ENCODE measurements at places on chromosomes 1 and 21. TPM values are rescaled to one million over a fixed set of nuclear protein-coding genes. Genes with fewer than 3 reads are reported as not detected.

DNA sequence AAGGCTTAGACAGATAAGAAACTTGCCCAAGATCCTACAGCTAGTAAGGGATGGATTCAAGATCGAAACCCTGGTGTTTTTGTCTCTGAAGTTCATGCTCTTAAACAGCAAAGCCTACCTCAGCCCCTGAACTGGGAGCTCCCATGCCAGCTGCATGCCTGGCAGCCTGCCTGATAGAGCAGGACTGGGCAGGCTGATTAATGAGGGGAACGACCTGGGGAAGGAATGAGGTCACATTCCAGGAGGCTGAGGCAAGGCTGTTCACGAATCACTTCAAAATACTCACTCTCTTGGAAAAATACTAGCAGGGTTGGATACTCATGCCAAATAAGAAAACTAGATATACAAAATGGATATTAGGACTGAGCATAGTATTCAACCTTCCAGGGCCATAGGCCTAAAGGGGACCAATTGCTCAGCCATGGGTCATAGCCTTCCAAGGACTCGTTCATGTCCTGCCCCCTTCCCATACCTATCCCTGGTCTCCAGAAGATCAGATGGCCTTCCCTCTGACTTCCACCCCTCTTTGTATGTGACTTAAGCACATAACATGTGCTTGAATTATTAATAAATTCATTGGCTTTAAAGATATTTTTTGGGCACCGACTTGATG is 15.6 kb upstream of the TACSTD2 start:
- no peak for DNase-seq

DNA sequence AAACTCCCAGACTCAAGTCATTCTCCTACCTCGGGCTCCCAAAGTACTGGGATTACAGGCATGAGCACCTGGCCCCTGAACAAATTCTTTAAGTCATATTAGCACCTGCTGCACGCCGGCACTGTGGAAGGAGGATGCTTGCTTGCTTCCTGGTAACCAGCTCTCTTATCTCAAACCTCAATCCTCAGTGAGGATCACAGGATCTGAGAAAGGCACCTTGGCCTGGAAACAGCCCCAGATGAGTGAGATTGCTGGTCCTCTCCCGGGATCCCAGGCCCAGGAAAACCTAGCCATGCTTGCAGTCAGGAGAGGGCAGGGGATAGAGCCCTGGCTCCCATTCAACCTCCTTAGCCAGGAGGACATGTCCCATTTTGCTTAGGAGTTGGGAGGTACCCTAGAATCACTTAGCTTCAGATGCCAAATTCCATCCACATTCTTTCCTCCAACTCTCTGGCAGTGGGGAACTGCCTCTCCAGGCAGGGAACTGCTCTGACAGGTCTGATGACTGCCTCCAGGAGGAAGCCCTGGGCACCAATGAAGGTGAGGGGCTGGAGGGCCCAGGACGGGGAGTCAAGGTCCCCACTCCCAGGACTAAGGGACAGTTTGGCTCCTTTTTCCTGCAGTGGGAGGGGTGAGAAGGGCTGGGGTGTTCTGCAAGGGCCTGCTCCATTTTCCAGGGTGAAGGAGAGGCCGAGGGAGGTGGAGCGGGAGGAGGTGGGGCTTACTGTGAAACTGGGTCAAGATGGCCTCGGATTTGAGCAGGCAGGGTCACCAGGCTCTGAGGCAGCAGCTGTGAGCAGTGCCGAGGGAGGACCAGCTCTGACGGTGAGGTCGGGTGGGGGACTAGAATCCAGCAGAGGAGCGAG is 9.5 kb downstream of the GPR37L1 start:
- DNase-seq, result peak; percentile 49

- DNase-seq, result no peak
These were observed 159.6 kb downstream of the PCBP3 start for GRCh38 chr21:45802956-45803617.

DNA sequence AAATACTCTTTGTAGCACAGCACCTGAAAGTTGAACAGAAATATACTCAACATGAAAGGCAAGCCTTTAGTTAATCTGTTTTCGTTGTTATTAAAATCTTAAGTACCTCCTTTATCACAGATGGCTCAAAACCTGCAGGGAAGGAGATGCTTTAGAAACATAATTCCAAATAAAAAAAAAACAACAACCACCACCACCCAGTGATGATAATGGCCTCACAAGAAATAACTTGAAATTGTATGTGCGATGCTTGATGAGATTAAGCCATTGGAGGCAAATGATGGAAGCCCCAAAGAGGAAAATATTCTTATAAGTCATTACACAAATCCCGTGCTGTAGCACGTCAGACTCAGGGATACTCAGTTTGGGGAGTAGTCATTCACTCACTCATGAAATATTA is 24.9 kb upstream of the ZBTB40 start:
- no peak for DNase-seq

DNA sequence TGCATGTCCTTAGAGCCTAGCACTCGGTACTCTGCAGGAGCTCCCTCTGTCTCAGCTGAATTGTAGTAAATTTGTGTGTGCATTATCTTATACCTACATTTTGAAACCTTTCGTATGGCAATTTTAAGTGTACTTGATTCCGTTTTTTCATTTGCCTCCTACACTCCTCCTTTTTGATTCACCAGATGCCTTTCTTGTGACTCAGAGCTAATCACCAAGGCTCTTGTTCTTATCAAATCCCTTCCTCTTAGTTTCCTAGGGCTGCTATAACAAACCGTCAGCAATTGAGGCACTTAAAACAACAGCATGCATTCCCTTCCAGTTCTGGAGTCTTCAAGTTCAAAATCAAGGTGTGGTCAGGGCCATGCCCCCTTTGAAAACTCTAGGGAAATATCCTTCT is 261.0 kb downstream of the ASTN1 start:
- no peak for DNase-seq

GRCh38 chr21:16587681-16588375 is 858.0 kb downstream of the USP25 start:
- DNase-seq, result peak; percentile 14

GRCh38 chr1:239951511-239952140 is 140.1 kb upstream of the FMN2 start:
- peak; percentile 67 for DNase-seq

- DNase-seq, result no peak
These were observed 8.3 kb downstream of the ADAR start for GRCh38 chr1:154599658-154600057.

DNA sequence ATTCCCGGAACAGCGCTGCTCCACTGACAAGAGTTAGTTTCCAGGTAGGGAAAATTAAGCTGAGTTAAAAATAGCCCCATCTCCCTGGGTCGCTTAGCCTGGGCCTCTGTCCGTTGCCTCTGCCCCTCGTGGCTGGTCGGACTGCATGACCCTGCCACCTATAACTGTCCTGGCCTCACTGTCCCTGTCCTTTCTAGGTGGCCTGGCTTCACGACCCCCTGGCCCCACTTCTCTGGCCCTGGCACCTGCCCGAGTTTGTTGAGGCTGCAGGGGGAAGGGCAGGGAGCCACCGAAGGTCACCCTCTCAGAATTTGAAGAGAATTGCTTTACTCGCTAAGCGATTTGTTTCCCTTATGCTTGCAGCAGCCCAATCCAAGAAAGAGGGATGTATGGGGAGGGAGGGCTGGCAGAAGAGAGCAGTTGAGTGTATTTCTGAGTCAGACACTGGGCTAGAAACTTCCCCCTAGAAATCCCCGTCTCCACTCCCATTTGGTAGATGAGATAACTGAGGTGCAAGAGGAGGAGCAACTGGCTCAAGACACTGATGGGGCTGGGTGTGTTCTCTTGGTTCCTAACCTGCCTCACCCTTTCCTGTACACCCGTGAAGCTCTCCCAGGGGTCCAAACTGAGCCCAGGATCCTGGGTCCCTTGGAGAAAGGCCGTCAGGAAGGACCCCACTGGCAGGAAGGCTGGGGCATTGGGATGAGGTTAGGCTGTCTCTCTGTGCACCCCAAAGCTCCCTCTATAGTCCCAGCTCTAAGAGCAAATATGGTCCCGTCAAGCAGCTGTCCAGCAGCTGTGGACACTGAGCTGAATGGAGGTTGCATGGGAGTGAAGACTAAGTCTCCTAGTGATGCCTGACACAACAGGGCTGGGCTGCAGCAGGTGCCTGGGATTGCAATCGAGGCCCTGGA is 2.9 kb upstream of the EDN2 start:
- no peak for DNase-seq

DNA sequence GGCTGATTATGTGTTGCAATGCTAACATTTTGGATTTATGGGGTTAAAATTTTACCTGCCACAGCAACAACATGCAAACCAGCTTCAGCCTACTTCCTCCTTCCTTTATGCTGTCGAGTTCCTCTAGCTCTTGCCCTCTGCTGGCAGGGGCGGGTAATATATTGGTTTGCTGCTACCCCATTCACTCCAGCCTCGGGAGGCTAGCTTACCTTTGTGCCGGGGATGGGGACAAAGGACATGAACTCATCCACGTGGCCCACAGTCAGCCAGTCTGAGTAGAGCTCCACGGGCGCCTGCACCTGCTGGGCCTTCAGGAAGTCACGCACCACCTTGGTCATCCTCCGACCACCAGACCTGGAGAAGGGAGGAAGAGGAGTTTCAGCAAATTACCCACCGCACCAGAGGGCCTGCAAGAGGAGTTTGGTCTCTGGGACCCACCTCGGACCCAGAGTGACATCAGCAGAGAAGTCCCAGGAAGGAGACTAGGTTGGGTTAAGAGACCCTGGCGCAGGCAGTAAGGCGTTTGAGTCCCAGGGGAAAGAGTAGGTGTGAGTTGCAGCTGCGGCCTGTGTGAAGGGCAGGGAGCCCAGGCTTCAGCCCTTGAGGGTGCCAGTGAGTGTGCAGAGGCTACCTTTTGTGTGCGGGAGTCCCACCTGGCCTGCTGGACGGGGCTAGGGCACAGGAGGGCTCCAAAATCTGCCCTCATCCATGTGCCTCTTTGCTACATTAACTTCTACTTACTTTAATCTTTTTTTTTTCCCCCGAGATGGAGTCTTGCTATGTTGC is 21.8 kb upstream of the SDHB start:
- DNase-seq, result peak; percentile 92

DNA sequence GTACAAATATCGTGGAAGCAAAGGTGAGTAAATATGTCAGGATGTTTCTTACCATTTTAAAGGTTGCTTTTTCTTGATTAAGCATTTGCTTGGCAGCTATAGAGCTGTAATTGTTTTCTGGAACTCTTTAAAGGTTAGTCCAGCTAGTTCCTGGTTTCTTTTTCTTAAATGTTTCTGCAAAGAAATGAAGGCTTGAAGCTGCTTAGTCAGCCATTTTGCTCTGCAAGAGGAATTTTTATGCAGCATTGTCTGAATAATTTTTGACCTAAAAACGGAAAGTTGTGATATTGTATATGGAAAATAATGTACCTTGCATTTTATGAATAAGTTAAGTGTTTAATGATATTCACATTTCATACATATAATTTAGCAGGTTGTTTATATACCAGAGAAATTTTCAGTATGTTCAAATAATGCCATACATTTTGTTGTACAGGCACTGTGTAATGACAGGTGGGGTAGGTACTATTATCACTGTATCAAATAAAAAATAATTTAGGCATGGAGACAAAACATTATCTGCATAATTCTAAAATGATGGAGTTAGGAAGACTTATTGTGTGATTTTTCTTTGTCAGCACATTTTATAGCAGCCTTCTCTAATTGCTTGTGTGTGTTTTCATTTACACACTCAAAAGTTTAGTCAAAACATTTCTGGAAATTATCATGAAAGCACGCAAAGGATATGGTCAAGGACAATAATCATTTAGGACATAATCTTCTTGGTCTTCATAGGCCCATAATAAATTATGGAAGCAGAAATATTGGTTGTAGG is 624.4 kb downstream of the NCAM2 start:
- no peak for DNase-seq

GRCh38 chr1:110203021-110203661 is 7.0 kb upstream of the KCNC4 start:
- DNase-seq, result peak; percentile 81

- no peak for DNase-seq
These were observed 566.0 kb downstream of the ADGRL2 start for GRCh38 chr1:82366689-82367088.

GRCh38 chr1:178986204-178986603 is 39.5 kb upstream of the FAM20B start:
- DNase-seq, result no peak

- no peak for DNase-seq
These were observed 142.4 kb downstream of the TLR5 start for GRCh38 chr1:223000632-223001031.

DNA sequence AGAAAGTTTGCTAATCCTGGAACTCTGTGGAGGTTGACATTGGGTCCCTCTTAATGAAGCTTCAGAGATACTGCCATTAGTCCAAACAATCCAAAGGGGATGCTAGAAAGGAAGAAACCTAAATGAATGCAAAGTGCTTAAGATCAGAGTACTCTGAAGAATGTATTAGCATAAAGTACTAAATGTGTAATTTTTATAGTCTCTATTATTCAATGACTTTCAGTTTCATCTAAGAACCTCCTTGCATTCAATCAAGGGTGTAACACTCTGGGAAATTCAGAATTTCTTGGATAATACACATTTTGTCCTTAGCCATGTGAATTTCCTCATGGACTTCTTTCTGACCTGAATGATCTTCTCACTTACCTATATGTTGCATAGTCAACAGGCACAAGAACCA is 1078.5 kb upstream of the ADGRL4 start:
- DNase-seq, result no peak

DNA sequence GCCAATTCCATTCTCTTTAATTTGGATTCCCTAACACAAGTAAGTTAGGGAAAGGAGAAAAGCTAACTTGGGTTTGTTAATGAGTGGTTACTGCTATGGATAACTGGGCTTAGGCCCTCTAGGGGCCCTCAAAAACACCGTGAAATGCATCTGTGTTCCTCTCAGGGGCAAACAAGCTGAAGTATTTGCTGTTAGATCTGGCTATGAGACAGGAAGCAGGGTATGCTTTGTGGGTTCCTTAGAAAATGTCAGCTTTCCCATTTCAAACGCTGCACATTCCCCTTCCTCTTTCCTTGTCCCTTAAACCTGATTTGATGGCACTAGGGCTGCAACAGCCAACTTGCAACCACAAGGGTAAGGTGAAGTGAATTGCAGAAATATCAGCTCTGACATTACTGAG is 5.7 kb upstream of the CAP1 start:
- no peak for DNase-seq

DNA sequence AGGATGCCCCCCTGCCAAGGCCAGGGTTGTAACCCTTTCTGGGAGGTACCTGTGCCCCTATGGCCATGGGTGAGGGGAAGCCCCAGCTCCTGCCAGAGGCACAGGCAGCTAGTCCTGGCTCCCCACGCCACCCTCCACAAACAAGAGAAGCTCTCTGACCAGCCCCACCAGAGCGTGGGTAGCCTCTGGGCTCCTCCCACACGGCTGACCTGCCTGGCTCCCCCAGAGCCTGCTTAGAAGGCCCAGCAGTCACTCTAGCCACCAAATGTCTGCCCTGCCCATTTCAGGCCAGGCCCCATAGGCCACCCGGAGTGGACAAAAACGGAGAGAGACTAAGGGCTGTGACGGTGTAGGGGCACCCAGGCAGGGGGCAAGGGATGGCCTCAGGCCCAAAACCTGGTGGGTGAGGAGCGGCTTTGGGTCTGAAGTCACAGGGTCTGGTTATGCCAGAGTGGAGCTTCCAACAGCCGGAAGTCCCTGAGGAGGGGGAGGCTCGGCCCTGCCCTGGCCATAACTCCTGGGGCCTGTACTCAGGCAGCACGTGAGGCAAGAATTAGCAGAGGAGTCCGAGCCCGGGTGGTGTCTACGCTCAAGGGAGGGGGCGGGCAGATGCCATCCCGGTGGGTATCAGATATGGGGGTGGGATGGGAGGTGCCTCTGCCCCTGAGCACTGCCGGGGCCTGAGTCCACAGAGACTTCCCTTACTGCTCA is 155.4 kb downstream of the CASZ1 start:
- no peak for DNase-seq

The KPRP gene
- total RNA-seq, result not detected

The SPRR2G gene
- total RNA-seq, result not detected

The C1orf94 gene
- 11.8 TPM for total RNA-seq

The HMGCS2 gene
- not detected for total RNA-seq

The CNTN2 gene
- not detected for total RNA-seq

The TP73 gene
- 1.6 TPM for total RNA-seq

The ADGRL2 gene
- total RNA-seq, result 94.0 TPM
